ENCODE measurements at places on chromosomes 4 and X.

DNA sequence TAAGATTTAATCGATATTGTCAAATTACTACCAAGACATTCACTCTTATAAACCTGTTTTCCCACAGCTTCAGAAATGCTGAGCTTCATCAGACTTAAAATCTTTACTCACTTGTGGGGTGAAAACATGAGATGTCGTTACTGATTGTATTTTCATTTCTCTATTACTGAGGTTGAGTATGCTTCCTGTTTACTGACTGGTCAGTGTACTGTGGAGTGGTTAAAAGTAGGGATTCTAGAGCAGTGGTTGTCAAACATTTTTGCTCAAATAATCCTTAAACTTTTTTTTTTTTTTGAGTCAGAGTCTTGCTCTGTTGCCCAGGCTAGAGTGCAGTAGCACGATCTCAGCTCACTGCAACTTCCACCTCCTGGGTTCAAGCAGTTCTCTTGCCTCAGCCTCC, 50.3 kb downstream of the NSUN7 start:
- DNase-seq: no peak

DNA sequence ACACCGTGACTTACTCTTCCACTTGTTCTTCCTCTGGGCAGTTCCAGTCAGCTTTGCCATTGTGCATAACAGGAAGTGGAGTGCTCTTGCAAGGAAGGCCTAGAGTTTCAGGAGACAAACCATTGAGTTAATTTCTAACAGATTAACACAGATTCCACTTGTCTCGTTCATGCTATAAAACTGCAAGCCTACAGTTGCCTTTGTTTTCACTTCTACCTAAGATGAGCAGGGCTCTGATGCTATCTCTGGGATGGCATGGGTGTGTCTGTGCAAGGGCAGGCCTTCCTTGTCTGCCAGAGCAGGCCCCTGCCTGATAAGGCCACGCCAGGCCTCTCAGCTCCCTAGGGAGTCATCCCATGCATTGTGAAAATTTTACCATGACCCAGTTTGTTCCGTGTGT, 67.7 kb upstream of the PGRMC2 start:
- DNase-seq: no peak

DNA sequence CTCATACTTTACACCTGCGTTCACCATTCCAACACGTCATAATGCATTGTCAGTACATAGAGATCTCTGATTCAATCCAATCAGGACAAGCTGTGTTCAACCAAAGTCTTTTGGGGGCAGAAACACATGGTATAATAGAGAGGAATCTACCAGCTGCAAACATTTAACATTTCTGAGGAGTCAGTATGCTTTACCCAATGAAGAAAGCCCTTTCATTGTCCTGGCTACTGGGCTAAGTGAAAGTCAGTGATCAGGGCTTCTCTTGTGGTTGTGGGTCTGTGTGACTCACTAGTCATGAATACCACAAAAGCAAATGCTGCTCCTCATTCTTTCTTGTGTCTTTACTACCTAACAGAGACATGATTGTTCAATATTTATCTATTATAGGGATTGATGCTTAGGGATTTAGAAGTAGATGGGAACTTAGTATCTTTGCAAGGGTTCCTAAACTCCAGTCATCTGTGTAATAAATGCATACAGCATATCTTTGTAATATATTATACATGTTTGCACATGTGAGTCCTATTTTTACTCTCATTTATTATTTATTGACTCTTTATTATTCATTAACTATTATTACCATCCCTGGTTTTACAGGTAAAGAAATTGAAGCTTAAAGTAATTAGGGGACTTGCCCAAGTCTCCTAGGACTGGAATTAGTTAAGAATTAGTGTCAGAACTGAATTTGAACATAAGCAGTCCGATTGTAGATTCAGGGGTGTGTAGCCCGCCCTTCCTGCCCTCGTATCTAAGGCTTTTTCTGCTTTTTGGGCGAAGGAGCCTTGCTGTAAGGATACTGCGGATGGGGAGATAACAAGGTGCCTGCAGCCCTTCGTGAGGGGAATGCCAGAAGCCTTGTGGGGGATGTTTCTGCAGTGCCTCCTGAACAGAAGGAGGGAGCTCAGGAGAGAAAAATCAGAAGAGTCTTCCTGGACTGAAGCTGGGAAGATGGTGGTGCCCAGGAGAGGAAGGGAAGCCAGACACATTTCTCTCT, 353.1 kb upstream of the BOD1L1 start:
- DNase-seq: no peak

GRCh38 chr4:128303986-128304385, 16.4 kb upstream of the PGRMC2 start:
- DNase-seq: no peak

GRCh38 chrX:103730796-103731493, 20.2 kb downstream of the TMEM31 start:
- DNase-seq: peak; percentile 57

- no peak for DNase-seq
Measured at GRCh38 chrX:35919536-35920309, at the start of gene CFAP47. CFAP47 (plus strand) TSS chrX:35919734; CDS start chrX:35919800, 66 bp downstream.

DNA sequence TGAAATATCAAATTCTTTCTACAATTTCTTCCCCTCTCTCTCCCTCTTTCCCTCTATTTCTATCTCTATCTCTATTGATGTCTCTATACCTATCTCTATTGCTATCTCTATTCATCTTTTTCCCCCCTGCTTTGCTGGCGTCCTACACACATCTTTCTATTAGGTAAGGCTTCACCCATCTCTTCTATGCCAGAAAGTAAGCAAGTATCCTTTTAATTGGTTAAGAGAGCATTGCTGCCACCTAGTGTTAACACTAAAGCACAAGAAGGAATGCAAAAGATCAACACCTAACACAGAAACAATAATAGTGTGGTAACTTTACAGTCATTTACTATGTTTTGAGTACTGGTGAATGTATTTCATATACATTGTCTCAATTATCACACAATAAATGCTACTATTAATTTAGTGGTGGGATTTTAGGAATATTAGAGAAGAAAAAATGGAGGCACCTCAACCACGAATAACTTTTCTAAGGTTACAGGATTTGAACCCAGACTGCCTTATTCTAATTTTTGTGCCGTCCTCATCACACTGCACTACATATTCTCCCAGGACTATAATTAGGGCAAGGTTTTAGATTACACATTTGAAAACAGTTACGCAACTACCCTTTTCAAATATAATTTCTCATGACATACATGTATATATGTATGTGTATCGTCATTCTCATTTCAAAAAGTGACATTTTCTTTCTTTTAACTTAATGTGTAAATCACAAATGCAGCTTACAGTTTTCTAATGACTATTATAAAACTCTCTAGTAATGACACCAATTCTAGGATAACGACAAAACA, 3.7 kb upstream of the C4orf36 start:
- peak; percentile 21 for DNase-seq

DNA sequence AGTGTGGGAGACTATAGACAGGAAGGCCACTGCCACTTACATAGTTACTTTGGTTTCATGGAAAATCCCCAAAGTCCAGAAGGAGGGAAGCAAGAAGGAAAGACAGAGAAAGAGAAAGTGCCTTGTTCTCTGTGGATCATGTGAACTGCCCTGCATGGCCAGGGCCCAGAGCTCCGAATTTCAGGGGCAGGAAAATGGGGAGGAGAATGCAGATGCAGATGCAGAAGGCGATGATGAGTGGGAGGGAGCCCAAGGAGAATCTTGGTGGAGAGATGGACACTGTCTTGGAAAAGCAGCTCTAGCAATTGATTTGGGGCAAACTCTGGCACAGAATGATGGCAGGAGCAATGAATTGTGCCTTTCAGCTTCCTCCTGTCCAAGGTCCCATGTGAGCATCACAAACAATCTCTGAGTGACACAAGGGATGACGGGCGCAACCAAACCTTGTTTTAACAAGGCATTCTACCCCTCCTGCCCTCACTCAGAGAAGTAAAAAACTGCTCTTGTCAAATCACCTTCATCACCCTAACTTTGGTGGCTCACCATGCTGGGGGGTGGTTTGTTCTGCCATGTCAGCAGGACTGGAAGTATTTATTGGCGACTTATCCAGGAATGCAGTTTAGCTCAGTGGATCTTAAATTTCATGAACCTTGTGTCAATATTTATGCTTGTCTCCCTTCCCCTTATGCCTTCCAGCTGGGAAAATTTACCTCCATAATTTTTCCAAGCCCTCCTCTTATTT, 53.5 kb downstream of the TSC22D3 start:
- DNase-seq: no peak

GRCh38 chr4:41541687-41542094, 3.7 kb downstream of the LIMCH1 start:
- no peak for DNase-seq

GRCh38 chr4:124183231-124183630, 529.3 kb downstream of the ANKRD50 start:
- DNase-seq: no peak

Data from NCI-H2107 (cell line).